ENCODE measurements at places on chromosomes 5 and 9.

- no peak for DNase-seq
Observed at GRCh38 chr5:116343961-116344360, 230.7 kb downstream of the SEMA6A start.

GRCh38 chr5:179142434-179143198 lies 82.4 kb downstream of the ZNF354C start:
- no peak for DNase-seq

DNA sequence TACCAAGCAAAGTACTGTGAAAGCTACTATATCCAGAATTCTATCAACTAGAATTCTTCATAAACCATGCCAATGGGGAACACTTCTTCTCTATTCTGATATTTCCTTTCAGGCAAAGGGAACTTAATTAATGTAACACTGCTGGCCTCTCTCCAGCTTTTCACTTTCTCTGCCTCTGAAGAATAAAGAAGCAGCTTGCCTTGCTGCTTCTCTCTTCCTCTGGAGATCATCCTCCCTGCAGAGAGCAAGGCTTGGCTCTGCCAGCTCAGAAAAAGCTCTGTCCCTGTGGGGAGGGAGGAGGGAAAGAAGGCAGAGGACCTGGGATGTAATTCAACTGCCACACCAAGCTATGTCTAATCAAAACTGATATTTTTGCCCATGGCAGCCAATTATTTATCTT lies 6.5 kb downstream of the CTNND2 start:
- no peak for DNase-seq

DNA sequence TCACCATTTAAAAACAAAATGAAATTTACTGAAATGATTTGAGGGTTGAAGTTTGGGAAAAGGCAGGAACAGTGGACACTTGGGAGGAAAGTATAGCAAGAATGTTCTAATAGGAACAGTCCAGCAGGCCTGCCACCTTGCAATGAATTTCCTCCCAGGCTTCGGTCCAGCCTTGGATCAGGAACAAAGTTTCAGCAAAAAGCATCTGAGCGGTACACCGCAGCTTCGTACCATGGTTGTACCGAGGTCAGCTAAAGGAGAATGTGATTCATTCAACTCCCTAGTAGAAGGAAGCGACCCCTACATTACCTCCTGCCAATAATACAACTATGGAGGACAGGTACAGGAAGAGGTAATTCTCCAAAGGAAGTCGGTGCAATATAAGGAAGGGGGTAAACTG lies 111.4 kb downstream of the ENC1 start:
- no peak for DNase-seq

- no peak for DNase-seq
Observed at GRCh38 chr5:337563-338130, 16.1 kb downstream of the AHRR start.

DNA sequence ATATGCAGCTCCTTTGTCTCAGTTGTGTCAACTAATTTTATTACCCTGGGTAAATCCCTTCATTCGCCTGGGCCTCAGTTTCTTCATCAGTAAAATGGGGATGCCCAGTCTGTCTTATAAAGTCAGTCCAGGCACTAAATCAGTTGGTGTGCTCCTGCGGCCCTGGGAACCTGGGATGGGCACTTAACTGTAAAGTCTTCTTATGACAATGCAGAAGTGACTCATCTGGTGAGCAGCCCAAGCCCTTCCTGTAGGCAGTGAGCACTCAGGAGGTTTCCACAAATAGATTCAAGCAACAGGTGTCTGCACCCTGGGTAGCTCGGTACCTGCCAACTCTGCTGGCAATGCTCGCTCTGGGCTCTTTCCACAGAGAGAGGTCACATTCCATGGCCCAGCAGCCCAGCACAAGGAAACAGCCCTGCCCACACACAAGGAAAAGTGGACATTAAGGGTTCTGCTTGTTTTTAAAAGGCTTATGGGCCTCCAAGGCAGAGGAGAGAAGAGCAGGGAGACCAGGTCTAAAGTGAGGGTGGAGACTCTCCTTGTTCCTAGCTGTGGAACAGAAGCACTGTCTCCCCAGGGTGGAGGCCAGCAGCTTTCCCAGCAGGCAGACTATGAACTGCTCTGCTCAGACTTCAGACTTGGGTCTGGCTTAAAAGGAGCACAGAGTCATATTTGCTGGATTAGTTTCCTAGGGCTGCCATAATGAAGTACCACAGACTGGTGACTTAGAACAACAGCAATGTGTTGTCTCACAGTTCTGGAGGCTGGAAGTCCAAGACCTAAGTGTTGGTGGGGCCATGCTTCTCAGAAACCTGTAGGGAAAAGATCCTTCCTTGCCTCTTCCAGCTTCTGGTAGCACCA lies 89.7 kb upstream of the ADRA1B start:
- DNase-seq, result no peak

DNA sequence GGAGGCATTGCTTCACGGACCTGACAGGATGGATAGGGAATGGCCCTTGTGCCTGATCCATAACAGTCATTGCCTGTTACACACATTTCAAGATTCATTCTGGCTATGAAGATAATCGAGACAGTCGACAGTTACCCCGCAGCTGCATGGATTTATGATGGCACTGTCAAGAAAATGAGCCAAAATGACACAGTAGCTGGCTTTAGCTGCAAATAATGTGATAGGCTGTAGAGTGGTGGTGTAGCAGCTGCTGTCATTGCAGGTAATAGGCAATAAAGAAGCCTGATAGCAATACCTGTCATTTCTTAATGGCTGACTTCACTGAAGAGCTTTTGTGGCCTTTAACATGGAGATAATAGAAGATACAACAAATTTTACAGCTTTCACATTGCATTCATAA lies 1085.2 kb upstream of the ARRDC3 start:
- DNase-seq, result no peak

GRCh38 chr5:94890907-94891306 lies 272.4 kb downstream of the SLF1 start:
- DNase-seq, result no peak

DNA sequence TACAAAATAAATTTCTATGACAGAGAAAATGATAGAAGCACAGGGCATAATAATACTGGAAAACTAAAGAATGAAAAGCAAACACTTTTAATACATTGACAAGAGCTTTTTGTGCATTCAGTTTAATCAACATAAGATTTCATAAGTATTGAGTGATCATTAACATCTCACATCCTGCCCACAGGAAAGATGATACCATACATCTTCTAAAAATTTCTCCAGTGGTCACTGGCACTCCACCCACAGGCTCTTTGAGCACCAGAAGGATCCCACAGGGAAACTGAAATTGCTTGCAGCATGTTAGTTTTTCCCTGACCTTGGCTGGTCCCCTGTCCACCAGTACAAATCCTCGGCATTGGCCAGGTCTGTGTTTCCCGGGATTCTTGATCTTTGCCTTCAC lies 186.0 kb downstream of the CEMIP2 start:
- DNase-seq, result no peak

DNA sequence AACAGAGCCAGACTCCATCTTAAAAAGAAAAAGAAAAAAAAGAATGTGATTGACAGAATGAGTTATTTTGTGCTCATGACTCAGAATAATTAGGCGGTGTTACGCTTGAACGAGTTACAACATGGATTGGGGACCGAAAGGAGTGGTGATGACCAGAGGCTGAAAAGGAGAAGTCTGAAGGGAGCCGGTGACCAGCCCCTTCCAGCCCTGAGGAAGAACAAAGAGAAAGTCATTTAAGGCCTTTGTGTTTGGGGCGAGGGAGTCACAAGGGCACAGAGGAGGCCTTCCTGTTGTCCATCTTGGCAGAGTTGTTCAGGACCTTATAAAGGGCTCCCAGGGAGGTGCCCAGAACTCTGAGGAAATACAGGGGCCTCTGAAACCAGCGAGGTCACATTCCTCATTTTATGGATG lies 131.6 kb downstream of the GOLPH3 start:
- DNase-seq, result no peak

GRCh38 chr9:94639061-94639998 lies at the start of gene FBP1:
TSS of gene FBP1 (minus strand) at chr9:94639518. CDS start at chr9:94639310, 208 bp downstream.
- DNase-seq, result no peak

- DNase-seq, result no peak
Observed at GRCh38 chr9:119689879-119690278, 320.6 kb upstream of the BRINP1 start.

DNA sequence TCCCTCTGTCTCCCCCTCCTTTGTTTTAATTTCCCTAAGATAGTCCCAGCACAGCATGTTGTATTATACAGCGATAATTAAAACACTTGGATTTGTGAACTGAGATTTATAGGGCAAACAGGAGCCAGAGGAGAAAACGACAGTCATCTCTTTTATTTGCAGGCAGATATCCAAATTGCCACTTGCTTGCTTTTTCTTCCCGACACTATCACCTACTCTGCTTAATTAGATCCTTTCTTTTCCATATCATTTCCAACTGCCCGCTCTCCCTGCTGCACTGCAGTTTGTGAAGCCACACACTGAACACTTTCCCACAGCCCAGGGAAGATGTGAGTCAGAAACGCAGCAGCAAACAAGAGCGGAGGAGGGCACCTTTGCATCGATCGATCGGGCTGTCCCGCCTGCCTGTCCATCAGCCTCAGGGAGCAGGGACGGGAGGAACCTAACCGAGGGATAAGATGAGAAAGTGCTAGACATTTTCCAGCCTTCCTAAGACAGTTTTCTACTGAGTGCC lies 35.8 kb upstream of the SPRY4 start:
- no peak for DNase-seq

GRCh38 chr5:171934586-171934985 lies 71.9 kb downstream of the FBXW11 start:
- DNase-seq, result no peak

GRCh38 chr9:3746296-3747275 lies 220.8 kb upstream of the RFX3 start:
- no peak for DNase-seq

- DNase-seq, result no peak
Observed at GRCh38 chr9:14170392-14170931, 143.5 kb downstream of the NFIB start.

- DNase-seq, result no peak
Observed at GRCh38 chr5:96017951-96018350, 56.3 kb upstream of the ELL2 start.

GRCh38 chr5:134784241-134784920 lies 25.8 kb downstream of the DDX46 start:
- DNase-seq, result peak; percentile 17

DNA sequence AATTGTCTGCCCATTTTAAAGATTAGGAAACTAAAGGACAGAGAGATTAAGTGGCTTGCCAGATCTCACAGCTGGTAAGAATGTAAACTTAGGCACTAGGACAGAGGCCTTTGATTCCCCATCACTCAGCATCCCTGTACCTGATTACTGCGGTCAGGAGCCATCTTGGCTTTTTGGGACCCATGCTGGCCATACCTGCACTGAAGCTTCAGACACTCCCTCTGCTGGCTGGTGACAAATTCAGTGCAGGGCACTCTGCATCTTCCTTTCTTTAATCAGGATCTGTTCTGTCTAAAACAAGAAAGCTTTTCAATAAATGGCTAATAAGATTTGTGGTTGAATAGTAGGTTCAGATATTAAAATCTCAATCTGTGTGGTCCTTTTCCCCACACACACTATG lies 215.5 kb upstream of the RORB start:
- DNase-seq, result no peak

DNA sequence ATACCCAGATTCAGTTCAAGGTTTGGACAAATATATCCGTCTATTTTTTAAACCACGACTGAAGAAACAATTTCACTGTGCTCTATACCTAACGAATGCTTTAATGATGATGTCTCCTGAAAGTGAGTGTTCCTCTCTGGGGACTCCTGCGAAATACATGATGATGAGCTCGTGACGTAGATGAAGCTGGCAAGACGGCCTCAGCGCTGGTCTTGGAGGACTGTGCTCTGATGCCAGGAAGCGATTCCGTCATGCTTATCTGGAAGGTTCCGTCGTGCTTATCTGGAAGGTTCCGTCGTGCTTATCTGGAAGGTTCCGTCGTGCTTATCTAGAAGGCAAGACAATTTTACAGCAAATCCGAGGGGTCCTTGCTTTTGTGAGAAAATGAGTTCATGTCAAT lies 250.8 kb upstream of the IRX2 start:
- no peak for DNase-seq

DNA sequence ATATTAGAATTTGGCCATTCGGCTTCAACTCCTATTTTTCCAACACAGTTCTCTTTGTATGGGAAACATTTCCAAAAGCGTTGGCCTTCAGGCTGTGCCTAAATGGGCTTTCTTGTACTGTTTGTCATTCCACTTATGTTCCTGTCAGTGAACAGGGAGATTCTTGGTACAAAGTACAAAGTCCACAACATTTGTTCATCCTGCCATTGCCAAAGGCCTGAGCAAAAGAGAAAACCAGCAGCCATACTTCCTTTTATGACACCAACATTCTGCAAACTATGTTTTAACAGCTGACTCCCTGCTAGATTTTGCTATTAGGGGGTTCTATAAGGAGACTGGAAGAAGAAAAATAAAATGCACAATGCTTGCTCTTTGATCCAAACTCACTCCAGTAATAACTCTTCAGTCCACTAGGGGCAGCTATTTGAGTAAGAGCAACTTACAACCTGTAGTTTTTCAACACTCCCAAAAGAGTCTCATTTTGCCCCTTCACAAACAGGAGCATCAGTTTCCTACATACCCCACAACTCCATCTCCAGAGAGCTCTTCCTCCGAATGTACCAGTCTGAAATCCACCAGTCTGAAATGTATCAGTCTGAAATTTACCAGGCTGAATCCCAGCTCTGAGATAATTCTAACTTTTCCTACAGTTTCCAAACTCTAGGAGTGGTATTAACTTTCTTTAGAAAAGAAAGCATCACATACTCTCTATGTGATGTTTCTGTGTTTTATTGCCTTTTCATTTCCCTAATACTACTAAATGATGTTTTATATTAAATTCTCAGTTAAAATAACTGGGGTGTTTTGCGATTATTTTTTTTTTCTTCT lies 693.8 kb downstream of the DNAH5 start:
- DNase-seq, result no peak

DNA sequence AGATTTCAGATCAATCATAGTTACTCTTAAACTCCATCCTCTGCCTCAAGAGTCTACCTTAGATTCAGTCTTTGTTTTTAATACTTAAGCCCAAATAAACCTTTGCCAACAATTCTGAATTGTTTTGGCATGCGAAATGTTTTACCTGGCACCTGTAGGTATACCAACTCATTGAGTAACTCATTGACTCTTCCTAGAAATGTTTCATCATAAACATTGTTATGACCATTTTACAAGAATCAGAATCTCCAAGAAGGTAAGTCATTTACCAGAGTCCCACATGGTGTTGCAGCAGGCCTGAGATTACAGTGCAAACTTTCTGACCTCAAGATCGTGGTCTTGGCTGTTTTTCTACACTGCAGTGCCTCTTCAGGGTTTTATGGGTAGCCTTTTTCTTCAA lies 750.4 kb downstream of the BRINP1 start:
- no peak for DNase-seq

- no peak for DNase-seq
Observed at GRCh38 chr5:37900692-37901091, 60.9 kb upstream of the GDNF start.

DNA sequence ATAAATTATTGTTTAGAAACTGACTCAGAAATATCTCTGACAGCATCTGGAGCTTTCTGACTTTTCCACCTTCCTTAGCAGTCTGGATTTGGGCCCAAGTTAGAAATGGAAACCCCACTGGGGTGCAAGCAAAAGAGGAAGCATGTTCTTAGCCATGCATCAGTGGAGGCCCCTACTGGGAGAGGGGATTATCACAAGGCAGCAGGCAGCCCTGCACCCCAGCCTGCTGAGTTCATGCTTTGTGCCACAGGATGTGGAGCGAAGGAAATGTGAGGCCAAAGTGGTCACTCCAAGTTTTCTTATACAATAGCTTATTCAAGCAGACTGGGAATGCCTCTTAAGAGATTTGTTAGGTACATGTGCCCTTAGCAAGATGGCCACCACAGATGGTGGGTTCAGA lies 146.5 kb upstream of the TLX3 start:
- no peak for DNase-seq
